ENCODE measurements at places on chromosomes 11 and 22. TPM values are rescaled to one million over a fixed set of nuclear protein-coding genes. Genes with fewer than 3 reads are reported as not detected.

DNA sequence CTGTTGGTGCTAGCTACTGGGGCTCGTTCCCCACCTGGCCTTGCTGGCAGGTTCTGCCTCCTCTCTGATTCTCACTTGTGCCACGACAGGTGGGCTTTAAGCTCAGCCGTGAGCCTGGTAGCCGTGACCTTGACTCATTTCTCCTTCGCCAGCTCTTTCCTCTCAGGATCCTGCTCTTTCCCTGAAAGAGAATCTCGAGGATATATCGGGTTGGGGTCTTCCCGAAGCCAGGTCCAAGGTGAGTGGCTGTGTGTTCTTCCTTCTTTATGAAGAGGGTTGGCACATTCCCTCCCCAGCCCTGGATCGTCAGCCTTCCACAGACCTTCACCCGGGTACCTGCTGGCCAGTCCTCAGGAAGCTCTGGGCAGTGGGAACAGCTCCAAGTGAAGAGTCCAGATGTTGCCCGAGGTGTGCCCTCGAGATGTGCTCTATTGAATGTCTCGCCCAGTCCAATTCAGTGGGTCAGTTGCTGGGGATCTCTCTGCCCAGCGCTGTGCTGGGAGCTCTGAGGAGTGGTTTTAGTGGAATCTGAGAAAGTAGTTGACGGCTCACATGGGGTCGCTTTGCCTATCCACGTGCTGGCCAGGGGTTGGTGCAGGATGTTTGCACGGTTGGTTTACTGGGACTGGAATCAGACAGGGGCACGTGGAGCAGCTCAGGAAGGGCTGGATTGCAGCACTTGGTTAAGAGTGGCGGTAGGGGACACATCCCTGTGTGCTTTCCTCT lies 1.4 kb downstream of the ZNF74 start:
- no peaks in the 10 kb centered on the region for H3K27me3 ChIP-seq
- H3K4me1 ChIP-seq: peaks cover 22% of the 10 kb centered on the region
- peak overlapping the region; percentile 76 for H3K27ac ChIP-seq
- H3K4me3 ChIP-seq: peak overlapping the region; percentile 88
- no peak for DNase-seq
- no peaks in the 10 kb centered on the region for H3K36me3 ChIP-seq

DNA sequence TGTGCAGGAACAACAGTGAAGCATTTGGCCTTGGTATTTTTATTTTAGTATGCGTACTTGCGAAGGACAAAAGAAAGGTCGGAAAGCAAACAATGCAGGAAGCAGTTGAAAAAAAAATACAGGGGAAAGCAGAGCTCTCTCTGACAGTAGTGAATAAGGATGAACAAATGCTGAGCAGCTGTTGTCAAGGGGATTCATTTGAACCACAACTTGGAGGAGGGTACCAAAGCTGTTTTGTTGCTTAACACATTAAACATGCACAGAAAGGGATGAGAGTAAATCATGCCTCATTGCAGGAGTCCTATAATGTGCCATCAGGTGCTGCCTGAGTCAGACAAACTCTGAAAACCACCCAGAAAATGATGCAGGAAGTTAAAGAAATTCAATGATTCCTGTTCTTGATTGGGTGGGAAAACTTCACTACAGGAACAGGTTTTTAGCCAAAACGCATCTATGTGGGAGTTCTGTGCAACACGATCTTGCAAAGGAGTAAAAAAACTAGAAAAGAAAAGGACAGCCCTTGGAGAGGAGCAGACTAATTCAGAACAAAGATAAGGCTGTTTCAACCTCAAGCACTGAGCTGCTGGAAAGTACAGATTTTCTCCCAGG lies 2113.5 kb downstream of the LRRC4C start:
- no peaks in the 10 kb centered on the region for H3K36me3 ChIP-seq
- no peaks in the 10 kb centered on the region for H3K27me3 ChIP-seq
- H3K4me3 ChIP-seq: no peak overlapping the region
- no peaks in the 10 kb centered on the region for H3K4me1 ChIP-seq
- DNase-seq: no peak
- no peak overlapping the region for H3K27ac ChIP-seq

- peaks cover 32% of the 10 kb centered on the region for H3K4me1 ChIP-seq
- no peaks in the 10 kb centered on the region for H3K27me3 ChIP-seq
- peak overlapping the region; percentile 95 for H3K4me3 ChIP-seq
- peak overlapping the region; percentile 98 for H3K27ac ChIP-seq
- H3K36me3 ChIP-seq: peaks cover 13% of the 10 kb centered on the region
Measured at GRCh38 chr11:73597336-73597955, 466 bp downstream of the FAM168A start.

Gene TH
- not detected for total RNA-seq

- no peak overlapping the region for H3K4me3 ChIP-seq
- H3K27ac ChIP-seq: no peak overlapping the region
- H3K27me3 ChIP-seq: peaks cover 8% of the 10 kb centered on the region
- H3K36me3 ChIP-seq: no peaks in the 10 kb centered on the region
- H3K4me1 ChIP-seq: no peaks in the 10 kb centered on the region
Measured at GRCh38 chr22:47929646-47930185, 1167.3 kb downstream of the TBC1D22A start.

Gene POTEH
- not detected for total RNA-seq

GRCh38 chr11:40280159-40281051 lies 1179.0 kb downstream of the LRRC4C start:
- DNase-seq: no peak
- no peaks in the 10 kb centered on the region for H3K27me3 ChIP-seq
- H3K4me1 ChIP-seq: no peaks in the 10 kb centered on the region
- no peak overlapping the region for H3K27ac ChIP-seq
- no peaks in the 10 kb centered on the region for H3K36me3 ChIP-seq
- H3K4me3 ChIP-seq: no peak overlapping the region

GRCh38 chr11:67120456-67120855 lies 1.4 kb downstream of the KDM2A start:
- H3K27ac ChIP-seq: peak overlapping the region; percentile 95
- H3K27me3 ChIP-seq: peaks cover 1% of the 10 kb centered on the region
- DNase-seq: no peak
- peak overlapping the region; percentile 99 for H3K4me3 ChIP-seq
- peaks cover 25% of the 10 kb centered on the region for H3K36me3 ChIP-seq

Gene TREH
- not detected for total RNA-seq

DNA sequence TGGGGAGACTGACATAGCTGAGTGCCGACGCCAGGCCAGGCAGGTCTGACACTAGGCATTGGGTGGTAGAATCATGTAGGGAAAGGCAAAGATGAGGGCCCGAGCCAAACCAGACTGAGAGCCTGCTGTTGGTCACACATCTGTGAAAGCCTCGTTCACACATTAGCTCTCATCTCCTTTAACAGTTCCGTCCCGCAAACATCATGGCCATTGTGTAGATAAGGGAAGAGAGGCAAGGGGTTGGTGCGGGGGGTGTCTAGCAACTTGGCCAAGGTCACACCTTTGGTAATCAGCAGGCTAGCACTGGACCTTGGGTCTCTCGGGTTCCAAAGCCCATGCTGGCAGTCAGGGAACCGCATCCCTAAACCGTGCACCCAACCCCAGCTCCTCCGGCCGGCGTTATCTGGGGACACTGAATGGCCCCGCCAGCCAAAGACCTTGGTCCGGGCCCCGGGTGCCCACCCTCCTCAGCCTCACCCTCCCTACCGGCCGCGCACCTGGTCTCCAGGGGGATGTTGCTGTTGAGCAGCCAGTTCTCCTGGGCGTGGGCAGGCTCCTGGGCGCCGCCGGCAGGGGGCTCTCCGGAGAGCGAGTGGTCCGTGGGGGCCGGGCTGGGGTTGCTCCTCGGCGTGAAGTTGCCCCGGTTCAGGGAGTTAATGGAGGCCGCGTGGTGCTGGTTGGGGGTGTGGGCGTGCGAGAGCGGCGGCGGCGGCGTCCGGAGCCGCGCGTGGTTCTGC lies 328.3 kb upstream of the NARS2 start:
- no peak overlapping the region for H3K27ac ChIP-seq
- no peak overlapping the region for H3K4me3 ChIP-seq
- no peaks in the 10 kb centered on the region for H3K36me3 ChIP-seq
- no peaks in the 10 kb centered on the region for H3K4me1 ChIP-seq

GRCh38 chr11:64000026-64000739 lies 13.9 kb downstream of the OTUB1 start:
- no peak overlapping the region for H3K27ac ChIP-seq
- peaks cover 5% of the 10 kb centered on the region for H3K4me1 ChIP-seq
- H3K4me3 ChIP-seq: no peak overlapping the region
- peak; percentile 88 for DNase-seq

All from activated naive CD8-positive, alpha-beta T cell treated with anti-CD3 and anti-CD28 coated beads, Interleukin-2, amount 10 ng/mL, durations not matched to agents 7 days and 5 days (primary cell).